Activated CD4-positive, alpha-beta T cell treated with anti-CD3 and anti-CD28 coated beads for 4 hours (primary cell): ENCODE measurements at places on chromosomes 1 and 21.

- DNase-seq: no peak
Measured at GRCh38 chr1:21884456-21885235, 52.5 kb downstream of the HSPG2 start.

DNA sequence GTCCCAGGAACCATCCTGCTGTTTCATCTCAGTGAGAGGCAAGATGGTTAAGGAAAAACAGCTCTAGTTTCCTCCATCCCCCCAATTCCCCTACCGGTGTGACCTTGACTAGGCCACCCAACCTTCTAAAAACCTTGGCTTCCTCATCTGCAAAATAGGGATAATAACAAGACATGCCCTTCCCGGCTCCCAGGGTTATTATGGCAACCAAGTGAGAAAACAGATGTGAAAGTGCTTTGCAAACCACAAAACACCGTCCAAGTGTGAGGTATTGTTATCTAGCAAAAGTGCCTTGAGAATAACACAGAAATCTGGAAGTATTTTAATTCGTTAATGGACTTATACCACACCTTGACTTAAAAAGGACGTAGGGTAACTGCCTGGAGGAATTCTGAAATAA lies 62.7 kb downstream of the ITPKB start:
- DNase-seq: no peak

- DNase-seq: no peak
Measured at GRCh38 chr21:40886006-40886405, 39.0 kb upstream of the DSCAM start.

DNA sequence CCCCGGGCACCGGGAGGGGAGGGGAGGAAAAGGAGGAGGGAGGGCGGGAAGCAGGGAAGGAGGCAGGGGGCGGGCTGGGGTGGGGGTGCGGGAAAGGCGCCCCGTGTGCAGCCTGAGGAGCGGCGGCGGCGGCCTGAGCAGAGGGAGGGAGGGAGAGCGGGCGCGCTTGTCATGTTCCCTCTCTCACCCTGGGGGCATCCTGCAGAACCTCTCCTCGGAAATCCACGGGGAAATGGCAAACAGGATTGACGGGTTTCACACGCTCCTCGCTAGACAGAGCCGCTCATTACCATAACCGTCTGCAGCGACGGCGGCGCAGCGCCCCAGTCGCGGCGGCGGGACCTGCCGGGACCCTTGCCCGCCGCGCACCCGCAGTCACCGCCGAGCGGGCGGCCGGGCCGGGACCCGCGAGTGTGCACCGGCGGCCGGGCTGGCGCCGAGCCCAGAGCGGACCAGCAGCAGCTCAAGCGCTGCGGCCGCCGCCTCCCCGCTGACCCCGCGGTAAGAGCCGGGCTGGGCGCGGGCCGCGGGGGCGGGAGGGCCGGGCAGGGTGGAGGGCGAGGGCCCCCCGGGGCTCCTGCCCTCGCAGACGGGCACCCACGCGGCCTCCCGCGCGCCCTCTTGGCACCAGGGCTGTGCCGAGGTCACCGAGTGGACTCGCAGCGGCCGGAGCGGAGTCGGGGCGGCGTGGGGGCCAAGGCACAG lies at the start of gene SERTAD4:
Gene SERTAD4 (plus strand): TSS at position 286 of the 705 bp plus-strand sequence. CDS start 5,165 bp downstream, outside the sequence.
- no peak for DNase-seq

DNA sequence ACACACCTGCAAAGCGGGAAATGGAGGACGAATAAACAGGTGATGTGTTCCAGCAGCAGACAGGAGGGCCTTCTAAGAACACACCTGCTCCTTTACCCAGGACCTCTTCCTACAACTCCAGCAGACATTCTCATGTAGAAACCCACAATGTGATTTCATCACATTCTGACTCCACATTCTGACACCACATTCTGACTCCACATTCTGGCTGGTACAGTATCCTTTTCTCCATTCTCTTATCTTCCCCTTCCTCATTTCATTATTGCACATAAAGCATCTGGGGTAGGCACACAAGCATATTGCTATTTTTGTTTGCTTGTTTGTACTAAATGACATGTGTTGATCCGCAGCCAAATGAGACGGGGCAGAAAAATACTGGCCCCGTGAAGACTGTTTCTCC lies 3.6 kb upstream of the ZNF124 start:
- no peak for DNase-seq

- no peak for DNase-seq
Measured at GRCh38 chr21:39374046-39374445, 25.2 kb upstream of the HMGN1 start.

DNA sequence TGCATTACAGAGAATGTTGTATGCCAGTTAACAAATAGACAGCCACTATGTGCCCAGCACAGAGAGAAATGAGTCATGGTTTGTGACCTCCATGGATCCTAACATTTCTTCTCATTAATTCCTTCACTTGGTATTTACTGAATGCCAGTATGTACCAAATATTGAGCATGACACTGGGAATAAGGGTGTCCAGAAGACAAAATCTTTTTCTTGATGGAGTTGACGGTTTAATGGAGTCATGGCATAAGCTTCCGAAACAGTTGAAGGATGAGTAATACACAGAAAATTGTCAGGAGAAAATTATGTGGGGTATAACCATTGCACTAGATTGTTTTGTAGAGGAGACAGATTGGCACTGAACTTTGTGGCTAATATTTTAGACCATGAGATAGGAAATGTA lies 36.9 kb downstream of the PTGFR start:
- DNase-seq: no peak

- DNase-seq: no peak
Measured at GRCh38 chr1:41038110-41038509, 16.6 kb upstream of the SLFNL1 start.

GRCh38 chr1:150164779-150165178 lies 15.1 kb downstream of the PLEKHO1 start:
- no peak for DNase-seq

DNA sequence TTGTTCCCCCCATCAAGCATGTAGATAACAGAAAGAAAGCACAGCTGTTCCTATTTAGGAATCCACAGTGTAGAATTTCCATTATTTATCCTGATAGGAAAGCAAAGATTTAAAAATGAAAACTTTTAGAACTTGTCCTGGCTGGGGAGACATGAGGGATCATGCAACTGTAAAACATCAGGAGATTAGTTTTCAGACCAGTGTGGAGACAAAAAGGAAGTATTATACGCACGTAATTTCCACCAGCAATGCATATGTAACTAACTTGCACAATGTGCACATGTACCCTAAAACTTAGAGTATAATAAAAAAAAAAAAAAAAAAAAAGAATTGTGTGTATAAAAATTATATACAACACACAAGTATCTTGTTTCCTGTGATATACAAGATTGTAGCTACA lies 172.4 kb downstream of the NEGR1 start:
- no peak for DNase-seq

DNA sequence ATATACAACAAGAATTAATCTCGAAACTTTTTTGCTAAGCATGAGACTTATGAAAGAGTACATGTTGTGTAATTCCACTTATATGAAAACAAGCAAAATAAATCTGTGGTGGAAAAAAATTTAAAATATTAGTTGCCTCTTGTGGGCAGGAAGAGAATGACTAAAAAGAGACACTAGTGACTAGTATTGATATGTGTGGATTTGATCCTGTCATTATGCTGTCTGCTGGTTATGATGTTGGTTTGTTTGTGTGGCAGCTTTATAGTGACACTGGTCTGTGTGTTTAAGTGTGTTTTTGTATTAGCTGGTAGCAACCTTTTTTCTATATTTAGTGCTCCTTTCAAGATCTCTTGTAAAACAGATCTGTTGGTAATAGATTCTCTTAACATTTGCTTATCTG lies 267.8 kb upstream of the NRIP1 start:
- no peak for DNase-seq

DNA sequence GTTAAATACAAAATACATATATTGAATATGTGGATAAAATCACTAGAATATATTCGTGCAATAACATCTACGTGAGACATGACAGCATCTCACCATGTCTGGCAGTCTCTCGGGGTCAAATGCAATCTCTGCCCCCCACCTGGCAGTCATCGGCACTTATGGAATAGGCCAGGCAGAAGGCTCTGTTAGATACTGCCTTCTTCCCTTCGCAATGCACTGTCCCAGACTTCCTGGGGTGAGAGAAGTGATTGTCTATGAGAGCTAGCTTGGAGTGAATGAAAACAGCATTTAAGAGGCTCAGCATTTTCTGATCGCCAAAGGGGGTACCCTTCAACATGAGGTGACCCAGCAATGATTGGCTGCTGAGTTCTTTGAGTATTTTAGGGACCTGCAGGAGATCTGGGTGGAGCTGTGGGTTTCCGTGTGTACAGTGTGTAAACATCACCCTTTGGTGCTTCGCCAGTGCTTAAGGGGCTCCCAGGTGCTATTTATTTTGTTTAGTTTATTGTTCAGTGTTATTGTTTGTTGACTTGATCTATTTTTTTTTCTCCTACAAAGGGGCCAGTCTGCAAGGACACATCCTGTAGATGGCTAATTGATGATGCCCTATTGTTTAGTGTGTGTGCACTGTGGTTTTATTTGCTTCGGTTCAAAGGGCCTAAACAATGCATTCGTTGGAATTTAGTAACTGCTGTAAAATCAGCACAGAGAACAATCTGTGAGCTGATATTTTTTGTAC lies 10.2 kb downstream of the ERG start:
- DNase-seq: no peak

DNA sequence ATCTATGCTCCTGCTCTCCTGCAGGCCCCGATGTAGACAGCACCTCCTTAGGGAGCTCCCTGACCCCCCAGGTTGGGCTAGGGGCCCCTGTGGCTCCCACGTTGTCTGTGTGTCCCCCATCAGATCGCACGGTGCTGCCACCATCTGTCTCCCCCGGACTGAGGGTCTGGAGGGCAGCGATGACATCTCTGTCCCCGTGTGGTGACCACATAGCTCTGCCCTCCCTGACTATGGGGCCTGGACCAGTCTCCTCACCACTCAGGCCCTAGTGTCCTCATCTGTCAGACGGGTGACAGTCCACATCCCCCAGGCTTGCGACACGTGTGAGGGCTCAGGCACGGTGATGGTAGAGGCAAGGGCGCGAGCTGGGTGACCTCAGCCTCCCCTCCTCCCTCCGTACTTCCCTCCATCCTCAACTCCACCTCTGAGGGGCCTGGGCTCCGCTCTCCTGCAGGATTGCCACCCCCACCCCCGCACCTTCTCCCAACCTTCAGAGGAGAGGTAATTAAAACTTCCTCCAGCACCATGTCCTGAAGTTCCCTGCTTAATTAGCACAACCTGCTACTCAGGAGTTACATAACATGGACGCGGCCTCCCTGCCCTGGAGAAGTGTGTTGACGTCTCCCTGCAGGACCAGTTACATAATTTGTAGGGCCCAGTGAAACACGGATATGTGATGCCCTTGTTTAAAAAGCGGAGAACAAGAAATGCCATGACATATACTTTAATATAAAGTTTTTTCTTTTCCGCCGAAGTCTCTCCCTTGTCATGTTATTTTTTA lies 288.2 kb downstream of the PTPRU start:
- no peak for DNase-seq

DNA sequence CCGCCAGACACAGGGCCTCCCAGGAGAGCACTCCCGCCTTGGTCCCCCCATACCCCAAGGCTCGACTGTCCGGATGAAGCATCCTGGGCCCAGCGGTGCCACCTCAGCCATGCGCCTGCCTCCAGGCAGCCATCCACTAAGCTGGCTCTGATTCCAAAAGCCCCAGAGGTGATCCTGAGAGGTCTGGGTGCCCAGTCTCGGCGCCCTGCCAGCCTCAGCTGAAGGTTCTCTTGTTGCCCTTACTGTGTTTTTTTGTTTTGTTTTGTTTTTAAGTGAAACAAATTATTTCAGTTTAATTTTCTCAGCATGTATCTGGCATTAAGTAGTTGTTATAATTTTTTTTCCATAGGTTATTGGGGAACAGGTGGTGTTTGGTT lies 44.9 kb downstream of the NUAK2 start:
- DNase-seq: no peak

DNA sequence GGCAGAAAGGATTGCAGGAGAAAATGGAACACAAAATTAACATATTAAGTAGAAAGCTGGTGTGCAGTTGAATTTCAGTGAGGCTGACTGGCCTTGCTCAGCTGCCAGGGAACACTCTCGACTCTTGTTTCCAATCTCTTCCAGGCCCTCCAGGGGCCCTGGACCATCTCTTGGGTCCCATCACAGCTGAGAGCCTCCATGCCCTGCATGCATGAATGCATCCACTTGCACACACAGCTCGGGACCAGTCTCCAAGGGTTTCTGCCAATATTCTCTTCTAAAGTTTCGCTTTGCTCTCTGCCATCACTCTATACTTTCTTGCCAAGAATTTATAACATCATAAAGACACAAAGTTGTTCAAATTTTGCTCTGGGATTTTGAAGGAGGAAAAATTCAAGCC lies 200.3 kb downstream of the DSCAM start:
- DNase-seq: no peak

- DNase-seq: peak; percentile 7
Measured at GRCh38 chr1:28417441-28417922, 47.9 kb downstream of the PHACTR4 start.

DNA sequence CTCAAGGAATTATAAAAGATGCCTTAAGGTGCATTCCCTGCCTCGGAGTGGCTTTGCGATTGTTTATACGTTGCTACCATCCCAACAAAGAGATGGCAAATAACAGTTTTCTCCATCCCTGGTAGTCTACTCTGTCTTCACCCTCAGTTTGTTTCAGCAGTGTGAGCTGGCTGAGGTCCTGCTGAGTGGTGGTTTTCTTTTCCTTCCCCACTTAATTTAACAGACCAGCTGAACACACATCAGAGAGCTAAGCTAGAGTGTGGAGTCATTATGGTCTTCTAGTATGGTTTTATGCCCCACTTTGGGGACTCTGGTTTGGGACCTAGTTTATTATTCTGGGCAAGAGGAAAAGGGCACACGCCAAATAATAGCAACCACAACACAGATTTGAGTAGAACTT lies 2.2 kb downstream of the PIGV start:
- no peak for DNase-seq
